ENCODE measurements at places on chromosomes 5 and 9.

DNA sequence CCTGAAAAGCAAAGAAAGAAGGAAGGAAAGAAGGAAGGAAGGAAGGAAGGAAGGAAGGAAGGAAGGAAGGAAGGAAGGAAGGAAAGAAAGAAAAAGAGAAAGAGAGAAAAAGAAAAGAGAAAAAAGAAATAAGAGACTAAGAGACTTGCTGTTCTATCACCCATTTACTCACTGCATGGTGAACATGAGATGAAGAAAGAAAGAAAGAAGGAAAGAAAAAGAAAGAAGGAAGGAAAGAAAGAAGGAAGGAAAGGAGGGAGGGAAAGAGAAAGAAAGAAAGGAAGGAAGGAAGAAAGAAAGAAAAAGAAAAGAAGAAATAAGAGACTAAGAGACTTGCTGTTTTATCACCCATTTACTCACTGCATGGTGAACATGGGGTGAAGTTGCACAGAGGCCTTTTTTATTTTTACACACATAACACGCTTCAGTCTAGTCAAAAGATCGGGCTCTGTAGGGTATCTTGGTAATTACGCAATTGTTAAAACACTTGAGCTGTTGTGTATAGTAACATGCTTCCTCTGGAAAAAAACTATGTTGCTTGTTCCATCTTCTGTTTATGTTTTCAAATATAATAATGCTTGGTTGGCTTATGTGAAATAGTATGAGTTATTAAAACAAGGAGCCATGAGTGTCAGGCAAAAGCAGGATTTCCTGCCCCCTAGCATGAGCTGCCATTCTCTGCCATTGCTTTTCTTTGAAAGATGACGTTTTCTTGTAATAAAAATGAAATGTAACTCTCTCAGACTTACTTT, 119.3 kb upstream of the ZNF608 start:
- DNase-seq: no peak

DNA sequence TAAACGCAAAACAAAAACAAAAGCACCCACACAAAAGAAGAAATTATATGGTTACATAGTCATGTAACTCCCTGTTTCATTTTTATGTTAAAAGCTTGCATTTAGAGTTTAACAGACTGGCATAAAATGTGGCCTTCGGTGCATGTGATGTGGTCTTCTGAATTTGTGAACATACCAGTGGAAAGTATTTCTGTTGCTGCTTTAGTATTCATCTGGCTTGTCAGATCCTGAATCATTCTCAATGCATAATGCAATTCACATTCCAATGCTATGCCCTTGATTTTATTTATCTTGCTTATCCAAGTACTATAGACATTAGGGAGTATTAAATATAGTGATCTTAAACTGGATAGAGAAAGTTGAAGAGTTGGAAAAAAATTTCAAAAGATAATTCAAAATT, 740.2 kb upstream of the ZNF608 start:
- DNase-seq: no peak

GRCh38 chr5:169826618-169827017, 153.7 kb downstream of the INSYN2B start:
- DNase-seq: peak; percentile 46

DNA sequence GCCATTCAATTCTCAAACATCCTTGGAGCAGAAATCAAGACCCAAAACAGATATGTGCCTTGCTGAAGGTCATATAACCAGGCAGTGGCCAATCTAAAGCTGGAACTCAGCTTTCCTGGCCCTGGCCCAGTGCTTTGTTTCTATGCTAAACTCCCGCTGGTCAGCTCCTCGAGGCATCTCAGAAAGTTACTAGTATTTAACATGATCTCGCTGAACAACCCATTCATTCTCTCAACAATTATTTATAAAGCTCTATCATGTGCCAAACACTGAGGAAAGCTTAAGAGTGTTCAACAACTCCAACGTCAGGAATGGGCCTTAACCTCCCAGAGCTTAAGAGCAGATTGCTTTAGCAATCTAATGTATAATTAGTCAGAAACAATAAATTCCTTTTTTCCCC, 54.0 kb downstream of the FOXD1 start:
- no peak for DNase-seq

DNA sequence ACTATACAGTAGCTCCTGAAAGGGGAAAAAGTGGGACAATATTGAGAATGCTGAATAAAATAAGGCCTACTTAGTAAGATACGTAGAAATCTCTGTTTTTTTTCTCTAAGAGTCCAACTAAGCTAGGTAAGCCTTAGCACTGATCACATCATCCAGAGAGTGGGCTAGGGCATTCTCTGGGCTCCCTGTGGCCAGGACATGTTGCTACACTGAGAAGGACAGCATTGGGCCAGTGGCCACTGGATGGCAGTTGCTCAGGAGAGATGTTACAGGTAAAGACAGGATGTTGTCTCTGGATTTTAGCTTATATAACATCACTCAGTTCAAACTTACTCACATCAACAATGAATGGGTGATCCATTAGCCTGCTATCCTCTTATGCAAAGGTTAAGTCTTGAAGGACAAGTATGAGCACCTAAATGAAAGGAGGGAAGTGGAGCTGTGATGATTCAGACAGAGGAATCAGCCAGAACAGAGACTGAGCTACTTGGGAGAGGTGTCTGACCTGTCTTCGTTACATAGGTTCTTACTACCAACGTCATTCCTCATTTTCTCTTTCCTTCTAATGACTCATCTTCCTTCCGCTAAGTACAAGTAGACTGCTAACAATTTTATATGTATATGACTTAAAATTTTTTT, 226.6 kb upstream of the ADCY2 start:
- no peak for DNase-seq

DNA sequence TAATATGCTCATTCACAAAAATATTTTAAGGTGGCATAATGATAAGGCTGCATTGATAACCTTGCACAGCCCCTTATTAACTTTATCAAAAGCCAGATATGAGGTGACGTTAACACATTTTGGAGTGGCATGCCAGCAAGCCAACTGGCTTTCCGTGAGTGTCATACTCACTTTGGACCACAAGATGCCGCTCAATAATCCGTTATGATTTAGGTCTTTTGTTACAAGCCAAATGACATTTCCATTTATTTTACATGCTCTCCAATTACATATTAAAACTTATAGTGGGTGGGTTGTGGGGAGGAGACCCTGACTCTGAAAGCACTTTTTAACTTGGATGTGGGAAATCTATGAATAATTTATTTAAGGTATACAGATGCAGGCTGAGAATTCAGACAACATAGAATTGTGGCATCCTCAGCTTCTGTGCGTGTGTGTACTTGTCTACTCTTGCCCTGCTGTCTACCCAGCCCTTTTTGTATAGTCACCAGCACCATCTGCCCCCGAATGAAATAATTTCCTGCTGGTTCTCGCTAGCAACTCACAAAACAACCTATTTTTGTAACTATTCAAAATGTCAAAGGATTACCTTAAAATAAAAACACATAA, 305.1 kb downstream of the PSAT1 start:
- peak; percentile 75 for DNase-seq

DNA sequence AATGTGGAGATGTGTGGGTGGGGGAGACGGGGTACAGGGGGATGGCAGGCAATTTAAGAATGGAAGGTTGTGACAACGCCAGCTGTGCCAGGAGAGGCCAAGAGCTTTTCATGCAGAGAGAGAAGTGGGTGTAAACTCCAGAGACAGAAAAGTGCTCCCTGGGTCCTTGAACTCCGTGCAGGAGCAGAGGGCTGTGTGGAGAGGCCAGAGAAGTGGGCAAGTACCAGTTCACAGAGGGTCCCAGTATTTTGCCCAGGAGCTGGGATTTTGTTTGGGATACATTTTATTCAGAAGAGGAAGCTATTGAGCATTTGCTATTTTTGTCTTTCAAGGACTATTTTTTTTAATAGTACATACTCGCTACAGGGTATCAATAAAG, 19.5 kb upstream of the TCERG1 start:
- peak; percentile 32 for DNase-seq

DNA sequence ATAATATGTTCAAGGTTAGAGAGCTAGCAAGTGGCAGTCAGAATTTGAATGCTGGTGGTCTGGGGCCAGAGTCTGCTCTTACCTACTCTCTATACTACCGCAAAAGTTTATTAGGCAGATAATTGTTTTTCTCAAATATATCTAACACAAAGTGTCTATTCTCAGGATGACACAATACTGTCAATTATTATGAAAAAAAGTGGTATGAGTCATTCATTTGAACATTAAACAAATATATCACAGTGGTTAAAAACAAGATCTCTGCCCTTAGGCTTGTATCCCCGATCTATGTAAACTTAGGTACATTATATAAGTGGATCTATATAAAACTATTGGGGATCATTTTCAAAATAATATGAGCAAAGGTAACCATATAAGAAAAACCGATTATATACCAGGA, 354.9 kb downstream of the CETN3 start:
- no peak for DNase-seq
